ENCODE measurements at places on chromosomes 2 and 18.

GRCh38 chr2:42196403-42197267 is 27.5 kb downstream of the EML4 start:
- peak; percentile 93 for DNase-seq

DNA sequence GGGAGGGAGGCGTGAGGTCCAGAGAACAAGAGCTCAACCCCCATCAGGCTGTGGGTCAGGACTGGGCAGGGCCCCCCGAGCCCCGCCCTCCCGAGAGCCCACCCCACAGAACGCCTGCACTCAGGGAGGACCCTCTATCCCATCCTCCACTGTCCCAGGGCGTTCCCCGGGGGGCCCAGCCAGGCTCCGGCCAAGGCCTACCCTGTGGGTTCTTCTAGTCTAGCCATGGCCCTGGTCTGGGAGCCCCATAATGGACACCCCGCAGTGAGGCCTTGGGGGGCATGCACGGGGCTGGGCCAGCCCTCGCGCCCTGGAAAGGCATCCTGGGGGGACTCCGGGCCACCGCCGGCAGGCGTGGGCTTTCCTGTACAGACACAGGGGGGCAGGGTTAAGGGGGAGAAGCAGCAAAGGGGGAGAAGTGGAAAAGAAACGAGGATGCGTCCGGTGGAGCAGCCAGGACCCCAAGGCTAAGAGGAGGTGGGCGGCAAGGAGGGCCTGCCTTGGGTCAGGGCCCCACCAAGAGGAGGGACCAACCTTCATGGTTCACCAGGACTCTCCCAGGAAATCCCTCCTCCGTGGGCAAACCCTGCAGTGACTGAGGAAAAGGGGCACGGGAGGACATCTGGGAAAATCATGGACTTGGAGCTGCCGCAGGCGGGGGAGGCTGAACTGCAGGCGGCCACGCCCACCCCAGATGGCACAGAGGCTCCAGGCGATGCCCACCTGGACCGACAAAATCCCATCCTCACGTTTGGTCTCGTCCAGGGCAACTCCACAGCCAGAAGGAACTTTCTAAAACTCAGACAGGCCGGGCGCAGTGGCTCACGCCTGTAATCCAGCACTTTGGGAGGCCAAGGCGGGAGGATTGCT is 2.7 kb upstream of the CROCC2 start:
- no peak for DNase-seq

DNA sequence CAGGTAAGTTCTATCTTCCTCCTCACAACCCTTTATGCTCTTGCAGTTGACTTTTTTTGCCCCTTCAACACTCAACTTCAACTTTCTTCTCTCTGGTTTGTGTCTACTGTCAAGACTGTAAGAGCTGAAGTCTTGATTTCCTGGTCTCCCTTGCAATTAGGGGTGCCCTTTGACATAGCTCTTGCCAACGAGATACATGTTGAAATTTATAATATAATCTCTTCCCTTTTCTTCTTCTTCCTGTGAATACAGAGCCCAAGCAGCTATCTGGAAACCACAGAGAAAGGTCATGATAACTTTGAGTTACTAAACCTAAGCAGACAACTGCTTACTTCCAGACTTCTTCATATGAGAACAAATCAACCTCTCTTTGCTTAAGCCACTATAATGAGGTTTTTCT is 163.5 kb downstream of the MC4R start:
- DNase-seq, result peak; percentile 54

GRCh38 chr18:10089881-10090280 is 176.1 kb downstream of the VAPA start:
- no peak for DNase-seq

GRCh38 chr2:145161656-145162055 is 641.7 kb upstream of the ZEB2 start:
- no peak for DNase-seq

DNA sequence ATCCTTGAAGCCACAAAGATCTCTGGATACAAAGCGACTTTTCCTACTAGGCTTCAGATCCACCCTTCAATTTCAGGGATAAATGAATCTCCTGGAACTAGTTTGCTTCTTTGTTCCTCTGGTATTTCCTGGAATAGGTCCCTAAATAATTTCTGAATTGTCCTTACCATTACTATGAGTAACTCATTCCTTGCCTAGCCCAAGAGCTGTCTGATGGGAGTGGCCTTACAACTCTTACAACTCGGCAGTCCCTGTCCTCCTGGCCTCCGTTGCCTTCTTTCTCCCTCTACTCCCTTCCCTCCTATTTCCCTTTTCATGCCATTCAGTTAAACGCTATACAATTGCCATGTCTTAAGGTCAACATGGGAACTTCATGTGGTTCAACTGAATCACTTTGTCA is 98.2 kb upstream of the FHL2 start:
- DNase-seq, result no peak

DNA sequence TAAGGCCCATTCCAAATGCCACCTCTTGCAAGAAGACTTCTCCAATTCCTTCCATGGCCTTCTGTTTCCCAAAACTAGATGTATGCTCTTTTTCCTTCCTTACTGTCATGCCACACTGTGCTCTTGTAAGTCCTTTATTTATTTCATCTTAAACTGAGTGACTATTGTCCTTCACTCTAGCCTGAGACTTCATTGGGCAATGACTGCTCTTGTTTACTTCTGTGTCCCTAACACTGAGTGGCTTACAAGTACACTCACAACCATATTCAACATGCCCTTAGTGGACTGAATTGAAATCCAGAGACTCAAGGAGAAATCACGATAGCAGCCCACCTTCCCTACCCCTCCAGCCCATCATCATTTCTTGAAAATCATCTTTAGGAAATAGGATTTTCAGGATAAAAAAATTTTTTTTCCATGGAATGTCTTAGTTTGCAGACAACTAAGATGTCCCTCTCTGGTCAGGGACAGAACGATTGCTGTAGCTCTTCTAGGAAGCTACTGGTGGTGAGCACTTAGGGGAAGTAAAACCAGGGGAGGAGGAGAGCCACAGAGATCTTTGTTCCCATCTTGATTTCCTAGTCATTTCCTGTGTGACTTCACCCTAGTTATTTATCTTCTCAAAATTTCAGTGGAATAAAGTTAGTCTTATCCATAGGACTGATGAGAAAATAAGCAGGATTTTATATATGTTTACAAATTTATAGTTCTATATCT is 80.7 kb downstream of the CYRIA start:
- DNase-seq, result no peak

- DNase-seq, result no peak
Observed at GRCh38 chr2:172273910-172274571, 153.3 kb upstream of the ITGA6 start.

GRCh38 chr2:190875891-190876290 is 4.7 kb upstream of the GLS start:
- DNase-seq, result no peak

- no peak for DNase-seq
Observed at GRCh38 chr2:152563764-152564163, 153.5 kb downstream of the PRPF40A start.

DNA sequence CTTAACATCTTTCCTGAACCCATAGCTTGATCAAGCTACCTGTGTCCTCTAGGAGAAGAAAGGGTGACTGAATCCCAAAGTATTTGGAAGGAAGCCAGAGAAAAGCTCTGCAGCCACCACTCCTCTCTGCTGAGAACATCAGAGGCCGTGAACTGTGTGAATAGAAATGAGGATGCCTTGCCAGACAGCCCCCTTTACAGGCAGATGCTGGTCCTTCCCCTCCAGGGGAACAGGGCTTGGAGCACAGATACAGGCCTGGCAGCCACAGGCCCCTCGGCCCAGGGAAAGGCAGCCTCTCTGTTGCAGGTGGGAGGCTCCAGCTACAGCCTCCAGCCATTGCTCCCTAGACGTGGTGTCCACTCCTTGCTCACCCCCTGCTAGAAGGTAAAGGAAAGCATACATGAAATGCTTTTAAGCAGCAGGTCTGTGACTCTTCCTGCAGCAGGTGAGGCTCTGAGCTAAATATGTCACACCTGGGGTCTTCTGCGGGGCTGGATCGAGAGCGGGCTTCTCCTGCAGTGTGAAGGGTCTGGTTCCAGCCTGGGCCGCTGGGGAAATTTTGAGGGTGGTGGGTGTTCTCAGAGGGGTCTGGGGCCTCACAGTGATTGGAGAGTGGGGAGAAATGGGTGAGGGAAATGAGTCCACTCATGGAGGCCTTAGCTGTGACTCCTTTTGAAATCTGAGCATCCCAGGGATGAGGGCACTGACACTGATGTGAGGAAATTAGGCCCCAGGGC is 234.0 kb downstream of the KLHL29 start:
- no peak for DNase-seq

GRCh38 chr2:201919308-201919634 is 112.9 kb downstream of the CDK15 start:
- no peak for DNase-seq

DNA sequence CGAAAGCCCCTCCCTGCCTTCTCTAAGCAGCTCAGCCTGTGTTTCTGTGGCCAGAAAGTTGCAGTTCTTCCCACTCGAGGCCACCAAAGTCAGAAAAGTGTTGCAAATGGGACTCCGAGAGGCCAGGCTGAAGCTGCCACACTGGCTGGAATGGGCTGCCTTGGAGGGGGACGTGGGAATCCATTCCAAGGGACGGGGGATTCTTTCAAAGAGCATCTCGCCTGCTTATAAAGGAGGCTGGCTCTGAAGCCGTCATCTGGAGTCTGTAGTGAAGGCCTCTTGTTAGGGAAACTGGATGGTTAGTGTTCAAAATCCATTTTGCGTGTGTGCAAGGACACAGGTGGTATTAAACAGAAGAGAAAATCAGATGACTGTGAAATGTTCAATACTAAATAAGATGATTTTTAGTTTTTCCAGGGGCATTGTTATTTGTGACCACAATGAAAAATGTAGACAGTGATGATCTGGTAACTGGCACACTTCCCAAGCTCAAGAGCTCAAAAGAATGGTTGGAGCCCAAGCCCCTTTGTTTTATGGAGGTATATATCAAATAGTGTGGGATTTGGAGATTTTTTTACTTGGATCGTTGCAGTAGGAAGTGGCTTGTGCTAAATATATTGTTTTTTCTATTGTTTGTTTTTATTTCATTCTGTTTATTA is 782 bp downstream of the FAM228B start:
- DNase-seq, result no peak

GRCh38 chr2:239471011-239471792 is 70.4 kb upstream of the HDAC4 start:
- DNase-seq, result no peak

- peak; percentile 93 for DNase-seq
Observed at GRCh38 chr2:100291152-100291970, 30.9 kb downstream of the LONRF2 start.

- peak; percentile 11 for DNase-seq
Observed at GRCh38 chr2:154425994-154426393, 272.5 kb upstream of the KCNJ3 start.

DNA sequence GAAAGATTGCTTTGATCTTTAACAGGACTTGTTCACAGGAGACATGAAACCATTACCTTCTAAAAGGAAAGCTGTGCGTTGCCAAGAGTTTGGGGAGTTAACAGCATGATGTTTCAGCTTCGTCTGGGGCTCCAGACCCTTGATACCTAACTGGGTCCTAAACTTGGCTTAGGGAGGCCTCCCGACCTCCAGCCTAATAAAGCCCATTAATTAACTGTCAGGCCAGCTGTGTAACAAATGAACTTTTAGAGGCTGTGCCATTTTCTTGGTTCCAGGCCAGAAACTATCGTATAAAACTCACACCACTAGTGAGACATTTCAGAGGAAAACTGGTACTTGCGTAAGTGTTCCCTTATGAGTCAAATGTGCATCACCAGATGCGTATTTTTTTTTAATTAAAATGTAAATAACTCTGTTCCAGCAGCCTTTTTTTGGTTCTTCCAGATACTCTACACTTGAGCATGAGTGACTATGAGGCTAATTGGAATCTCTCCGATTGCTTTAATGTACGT is 236.5 kb downstream of the BCL2 start:
- DNase-seq, result no peak

- DNase-seq, result no peak
Observed at GRCh38 chr2:101047075-101047766, 45.1 kb downstream of the RPL31 start.

DNA sequence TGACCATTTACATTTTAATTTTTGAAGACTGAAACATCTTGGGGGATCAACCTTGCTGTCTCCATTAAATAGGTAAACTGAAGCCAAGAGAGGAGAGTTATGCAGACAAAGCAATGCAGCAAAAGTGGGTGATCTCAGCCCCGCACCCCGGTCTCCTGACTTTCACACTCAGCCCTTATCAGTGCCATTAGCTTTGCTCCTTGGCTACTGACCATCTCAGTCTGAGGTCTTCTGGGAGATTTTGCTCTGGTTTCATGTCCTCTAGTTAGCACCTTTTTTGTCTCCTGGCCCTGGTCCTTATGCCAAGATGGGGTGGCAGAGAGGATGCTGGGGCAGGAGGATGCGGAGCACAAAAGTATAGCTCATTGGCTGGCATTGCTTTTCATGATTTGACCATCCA is 61.4 kb downstream of the SETBP1 start:
- DNase-seq, result no peak
